NCI-H187 treated with DMSO at 0.1 percent for 48 hours (cell line): ENCODE measurements at places on chromosomes 6 and 20.
A peak's percentile ranks its signal among the peaks of the same experiment; 100 is the strongest.

DNA sequence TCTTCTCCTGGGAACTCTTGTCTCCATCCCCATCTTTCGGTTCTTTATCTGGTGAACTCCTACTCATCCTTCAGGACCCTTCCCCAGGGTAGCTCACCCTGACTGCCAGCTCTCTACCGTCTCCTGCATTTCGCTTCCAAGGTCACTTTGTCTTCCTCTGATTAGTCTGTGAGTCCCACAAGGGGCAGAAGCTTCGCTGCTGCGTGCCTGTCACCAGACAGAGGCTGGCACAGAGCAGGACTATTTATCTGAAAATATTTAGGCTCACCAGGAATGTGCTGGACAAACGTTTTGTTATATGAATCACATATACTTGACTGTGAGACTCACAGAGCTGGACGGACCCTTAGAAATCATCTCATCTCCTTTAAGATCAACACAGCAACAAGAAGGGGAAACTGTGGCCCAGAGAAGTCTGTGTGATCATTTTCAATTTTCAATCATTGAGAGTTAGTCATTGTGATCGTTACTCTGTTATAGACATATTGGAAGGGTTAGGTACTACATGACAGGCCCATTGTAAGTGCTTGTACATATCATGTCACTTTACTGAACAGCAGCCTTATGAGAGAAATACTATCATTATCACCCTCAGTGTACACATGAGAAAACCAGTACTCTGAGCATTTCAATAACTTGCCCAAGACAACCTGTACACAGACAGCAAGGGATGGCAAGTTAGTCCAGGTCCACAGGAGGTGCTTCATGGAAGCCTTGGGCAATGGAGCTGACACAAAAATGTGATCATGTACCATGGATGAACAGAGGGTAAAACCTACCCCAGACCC lies 51.4 kb downstream of the JPH2 start:
- DNase-seq: no peak

- no peak for DNase-seq
Measured at GRCh38 chr6:97195117-97195516, 87.9 kb downstream of the MMS22L start.

DNA sequence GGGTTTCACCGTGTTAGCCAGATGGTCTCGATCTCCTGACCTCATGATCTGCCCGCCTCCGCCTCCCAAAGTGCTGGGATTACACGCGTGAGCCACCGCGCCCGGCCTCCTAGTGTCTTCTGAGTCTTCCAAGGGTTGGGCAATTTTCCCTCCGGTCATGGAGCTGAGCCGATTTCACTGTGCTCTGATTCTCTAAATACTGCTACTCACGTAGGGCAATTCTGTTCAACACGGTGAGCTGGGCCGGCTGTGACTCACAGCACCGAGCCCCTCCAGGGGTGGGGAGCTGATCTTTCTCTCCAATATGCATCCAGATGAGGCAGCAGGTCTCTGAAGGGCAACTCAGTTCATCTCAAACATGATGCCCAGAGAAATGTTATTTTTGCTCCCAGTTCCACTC lies 71.6 kb upstream of the CD93 start:
- no peak for DNase-seq

DNA sequence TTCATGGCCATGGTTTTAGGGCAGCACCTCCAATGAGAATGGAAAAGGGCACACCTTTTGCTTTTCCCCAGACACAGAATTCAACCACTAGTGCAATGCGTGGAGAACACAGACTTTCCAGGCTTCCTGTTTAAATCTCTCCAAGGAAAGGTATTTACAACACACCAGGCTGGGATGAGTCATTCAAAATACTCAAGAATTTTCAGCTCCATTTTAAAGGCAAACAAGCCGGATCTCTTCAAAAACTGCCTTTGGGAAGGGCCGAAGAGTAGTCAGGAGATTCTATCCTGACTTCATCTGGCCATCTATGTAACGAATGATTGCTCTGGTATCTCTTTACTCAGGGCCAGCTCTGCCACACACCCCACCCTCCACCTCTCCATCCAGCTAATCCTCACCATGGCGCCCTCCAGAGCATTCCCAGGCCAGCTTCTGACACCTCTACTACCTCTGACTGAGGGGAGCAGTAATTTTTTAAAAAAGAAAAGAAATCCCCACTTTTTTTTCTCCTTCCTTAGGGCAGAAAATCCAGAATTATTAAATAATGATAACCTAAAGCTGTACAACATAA lies 254.6 kb downstream of the LY86 start:
- no peak for DNase-seq

- DNase-seq: no peak
Measured at GRCh38 chr6:125944434-125944816, 12.1 kb upstream of the HINT3 start.

DNA sequence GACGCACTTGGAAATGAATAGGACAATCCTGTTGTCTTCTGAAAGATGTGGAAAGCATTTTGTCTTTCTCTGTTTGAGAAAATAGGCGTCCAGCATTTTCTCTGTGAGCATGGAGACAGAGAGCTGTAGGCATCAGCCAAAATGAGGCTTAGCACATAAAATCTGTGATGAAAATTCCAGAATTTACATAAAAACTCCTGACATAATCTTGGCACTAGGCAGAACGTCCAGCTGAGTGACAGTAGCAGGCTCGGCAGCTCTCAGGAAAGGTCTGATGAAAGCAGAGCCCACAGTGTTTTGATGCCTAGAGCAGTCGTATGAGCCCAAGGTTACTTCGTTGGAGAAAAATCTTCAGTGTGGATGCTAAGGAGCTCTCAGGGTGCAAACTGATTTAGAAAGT lies 543.3 kb upstream of the MAP3K7 start:
- DNase-seq: no peak

DNA sequence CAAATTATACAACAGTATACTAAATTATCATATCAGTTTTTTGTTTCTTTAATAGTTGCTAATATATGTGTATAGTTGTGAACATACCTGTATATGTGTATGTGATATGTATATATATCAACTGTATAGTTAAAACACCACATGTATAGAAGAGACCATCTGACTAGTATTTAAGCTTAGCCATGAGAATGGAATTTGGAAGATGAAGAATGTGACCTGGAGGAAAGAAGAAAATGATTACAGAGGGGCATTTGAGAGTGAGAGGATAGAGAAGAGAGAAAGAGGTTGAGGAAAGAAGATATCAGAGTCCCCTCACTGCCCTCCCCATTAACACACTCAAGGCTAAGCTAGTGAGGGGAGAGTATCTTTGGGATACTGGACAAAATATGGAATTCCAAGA lies 335.9 kb downstream of the BCKDHB start:
- no peak for DNase-seq

GRCh38 chr20:47293631-47294030 lies 62.9 kb downstream of the ZMYND8 start:
- no peak for DNase-seq

- DNase-seq: no peak
Measured at GRCh38 chr6:52424513-52424912, 4.4 kb downstream of the EFHC1 start.

DNA sequence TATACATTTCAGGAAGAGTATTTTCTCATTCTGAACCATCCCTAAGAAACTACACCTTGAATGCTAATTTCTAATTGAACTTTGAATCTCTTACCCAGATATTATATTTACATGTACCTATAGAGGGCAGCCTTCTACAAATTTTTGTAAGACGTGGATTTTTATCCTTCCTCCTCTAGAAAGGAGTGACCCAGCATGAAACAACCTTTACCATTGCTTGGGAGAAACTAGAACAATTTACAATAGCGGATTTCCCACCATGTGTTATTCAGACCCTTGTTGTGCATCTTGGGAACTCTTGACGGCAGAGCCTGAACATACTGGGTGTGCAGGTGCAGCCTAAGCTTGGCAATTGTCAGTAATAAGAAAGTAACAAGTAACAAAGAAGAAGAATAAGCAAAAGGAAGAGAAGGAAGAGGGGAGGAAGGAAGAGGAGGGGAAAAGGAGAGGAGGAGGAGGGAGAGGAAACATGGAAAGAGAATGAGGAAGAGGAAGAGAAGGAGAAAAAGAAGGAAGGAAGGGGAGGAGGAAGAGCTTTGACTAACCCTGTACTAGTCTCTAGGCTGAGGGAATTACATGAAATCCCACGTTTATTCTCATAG lies 10.8 kb upstream of the TAAR1 start:
- no peak for DNase-seq

- no peak for DNase-seq
Measured at GRCh38 chr6:39941820-39942219, 7.6 kb upstream of the MOCS1 start.

- DNase-seq: no peak
Measured at GRCh38 chr6:141265756-141266623, 866.7 kb upstream of the GJE1 start.

DNA sequence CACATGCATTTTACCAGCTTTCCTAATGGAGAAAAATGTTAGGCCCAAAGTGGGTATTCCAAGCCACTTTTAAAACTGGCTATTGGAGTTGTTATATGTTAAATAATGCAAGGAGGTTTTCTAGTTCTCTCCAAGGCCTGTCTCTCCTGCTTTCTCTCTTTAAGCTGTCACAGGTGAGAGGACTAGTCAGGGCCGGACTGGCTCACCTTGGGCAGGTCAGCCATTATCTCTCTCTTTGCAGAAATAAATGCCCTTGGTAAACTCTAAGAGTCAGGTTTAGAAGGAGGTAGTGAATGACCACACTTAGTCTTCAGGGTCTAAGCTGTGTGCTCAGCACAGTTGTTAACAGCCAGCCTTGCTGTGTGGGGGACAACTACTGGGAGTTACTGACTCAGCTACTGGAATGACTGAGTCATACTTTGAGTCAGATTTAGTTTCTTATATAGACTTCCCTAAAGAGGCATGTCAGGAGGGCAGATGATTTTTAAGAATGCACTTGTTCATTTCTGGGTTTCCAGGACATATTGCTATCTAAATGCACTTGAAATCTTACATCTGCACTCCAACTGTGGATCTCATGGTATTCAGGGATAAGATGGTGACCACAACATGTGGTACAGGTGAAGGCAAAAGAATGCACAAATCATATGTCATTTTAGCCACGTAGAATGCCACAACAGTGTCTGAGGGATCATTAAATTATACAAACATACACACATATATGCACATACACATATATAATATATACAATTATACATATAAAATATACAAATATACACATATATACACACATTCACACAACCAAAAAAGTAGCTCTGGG lies 719.4 kb downstream of the EPM2A start:
- no peak for DNase-seq

GRCh38 chr6:133241086-133241900 lies at the start of gene EYA4:
Gene EYA4, plus strand, starts transcription at chr6:133241357. Its CDS starts 33,424 bp downstream, at chr6:133274781.
- DNase-seq: no peak

GRCh38 chr6:151627689-151628444 lies 134.1 kb downstream of the CCDC170 start:
- DNase-seq: no peak

DNA sequence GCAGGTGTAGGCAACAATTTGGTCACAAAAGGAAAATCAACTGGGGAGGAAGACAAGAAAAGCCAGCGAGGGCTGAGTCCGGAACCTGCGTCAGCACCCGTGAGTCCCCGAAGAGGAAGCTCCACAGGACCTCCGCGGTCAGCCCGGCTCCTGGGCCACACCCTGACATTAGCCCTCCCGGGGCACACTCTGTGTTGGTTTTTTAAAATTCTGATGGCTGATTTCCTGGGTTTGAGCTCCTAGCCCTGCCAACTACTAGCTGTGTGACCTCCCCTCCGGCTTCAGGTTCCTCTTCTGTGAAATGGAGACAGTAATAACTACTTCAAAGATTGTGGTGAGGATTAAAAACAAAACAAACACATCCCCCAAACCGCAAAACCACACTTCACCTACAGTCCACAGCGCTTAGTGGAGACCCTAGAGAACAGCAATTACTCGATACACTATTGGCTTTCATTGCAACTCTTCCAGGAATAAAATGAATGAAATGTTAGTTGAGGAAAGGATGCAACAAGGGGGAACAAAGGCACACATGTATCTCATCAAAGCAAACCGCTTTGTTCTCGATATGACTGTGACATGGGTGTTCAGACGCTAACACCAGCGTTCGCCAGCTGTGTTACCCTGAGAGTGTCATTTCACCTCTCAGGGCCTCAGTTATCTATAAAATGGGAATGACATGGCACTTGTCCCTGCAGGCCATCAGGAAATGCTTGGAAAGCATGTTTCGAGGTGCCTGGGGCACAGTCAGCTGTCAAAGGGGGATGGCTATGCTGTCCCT lies 985 bp downstream of the ZBP1 start:
- peak; percentile 55 for DNase-seq

GRCh38 chr20:48241482-48241881 lies 456.2 kb upstream of the SULF2 start:
- no peak for DNase-seq

DNA sequence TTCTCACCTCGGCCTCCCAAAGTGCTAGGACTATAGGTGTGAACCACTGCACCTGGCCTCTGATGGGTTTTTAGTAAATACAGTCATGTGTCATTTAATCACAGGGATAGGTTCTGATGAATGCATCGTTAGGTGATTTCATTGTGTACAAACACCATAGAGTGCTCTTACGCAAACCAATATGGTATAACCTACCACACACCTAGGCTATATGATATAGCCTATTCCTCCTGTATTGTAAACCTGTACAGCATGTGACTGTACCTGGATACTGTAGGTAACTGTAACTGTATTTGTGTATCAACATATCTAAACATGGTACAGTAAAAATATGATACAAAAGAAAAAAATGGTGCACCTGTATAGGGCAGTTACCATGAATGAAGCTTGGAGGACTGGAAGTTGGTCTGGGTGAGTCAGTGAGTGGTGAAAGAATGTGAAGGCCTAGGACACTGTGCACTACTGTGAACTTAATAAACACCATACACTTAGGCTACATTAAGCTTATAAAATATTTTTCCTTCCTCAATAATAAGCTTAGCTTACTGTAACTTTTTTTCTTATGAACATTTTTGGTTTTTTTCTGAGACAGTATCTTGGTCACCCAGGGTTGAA lies 10.0 kb downstream of the BICRAL start:
- no peak for DNase-seq

DNA sequence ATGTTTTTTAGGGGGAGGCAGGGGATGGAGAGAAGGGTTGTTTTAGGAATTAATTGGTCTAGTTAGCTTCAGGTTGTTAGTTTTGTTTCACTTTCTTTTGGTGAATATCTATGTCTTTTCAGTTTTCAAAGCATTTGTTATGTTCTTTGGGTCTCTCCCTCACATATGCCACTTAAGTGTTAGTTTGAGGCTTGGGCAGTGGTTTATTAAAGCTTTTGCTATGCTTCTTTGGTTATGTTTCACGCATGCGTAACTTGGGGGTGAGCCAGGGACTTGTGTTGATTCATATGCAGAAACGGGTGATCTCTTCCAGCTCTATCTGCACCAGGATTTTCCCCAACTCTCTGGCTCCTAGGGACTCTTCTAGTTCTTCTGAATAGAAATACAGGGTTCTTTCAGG lies 11.4 kb upstream of the MMS22L start:
- DNase-seq: no peak

- DNase-seq: no peak
Measured at GRCh38 chr20:8505476-8506200, 373.6 kb downstream of the PLCB1 start.

GRCh38 chr20:4953881-4954280 lies 47.4 kb downstream of the SLC23A2 start:
- no peak for DNase-seq
